Left lung (tissue), 14 donors: ENCODE measurements at places on chromosomes 1 and 21. TPM values are rescaled to one million over a fixed set of nuclear protein-coding genes. Genes with fewer than 3 reads are reported as not detected.

- no peak for DNase-seq
These were observed 8.5 kb downstream of the TTF2 start for GRCh38 chr1:117068580-117068979.

DNA sequence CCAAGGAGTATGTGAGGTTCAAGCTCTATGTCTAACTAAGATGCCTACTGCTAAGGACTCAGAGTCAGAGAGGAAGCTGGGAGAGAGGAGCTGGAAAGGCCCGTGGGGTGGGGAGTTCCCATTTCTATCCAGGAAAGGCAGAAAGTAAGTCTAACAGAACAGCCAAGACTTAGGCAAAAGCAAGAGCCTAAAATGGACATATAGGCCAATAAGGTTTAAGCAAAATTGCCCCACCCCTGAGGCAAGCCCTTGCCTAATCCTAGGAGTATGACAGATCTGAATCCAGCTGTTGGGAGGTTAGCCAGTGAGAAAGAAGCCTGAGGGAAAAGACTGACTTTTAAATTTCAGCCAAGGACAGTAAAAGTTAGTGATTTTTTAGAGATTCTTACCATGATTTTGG is 1.6 kb upstream of the KLHDC9 start:
- DNase-seq, result no peak

GRCh38 chr21:42646836-42647235 is 6.6 kb upstream of the PDE9A start:
- DNase-seq, result no peak

DNA sequence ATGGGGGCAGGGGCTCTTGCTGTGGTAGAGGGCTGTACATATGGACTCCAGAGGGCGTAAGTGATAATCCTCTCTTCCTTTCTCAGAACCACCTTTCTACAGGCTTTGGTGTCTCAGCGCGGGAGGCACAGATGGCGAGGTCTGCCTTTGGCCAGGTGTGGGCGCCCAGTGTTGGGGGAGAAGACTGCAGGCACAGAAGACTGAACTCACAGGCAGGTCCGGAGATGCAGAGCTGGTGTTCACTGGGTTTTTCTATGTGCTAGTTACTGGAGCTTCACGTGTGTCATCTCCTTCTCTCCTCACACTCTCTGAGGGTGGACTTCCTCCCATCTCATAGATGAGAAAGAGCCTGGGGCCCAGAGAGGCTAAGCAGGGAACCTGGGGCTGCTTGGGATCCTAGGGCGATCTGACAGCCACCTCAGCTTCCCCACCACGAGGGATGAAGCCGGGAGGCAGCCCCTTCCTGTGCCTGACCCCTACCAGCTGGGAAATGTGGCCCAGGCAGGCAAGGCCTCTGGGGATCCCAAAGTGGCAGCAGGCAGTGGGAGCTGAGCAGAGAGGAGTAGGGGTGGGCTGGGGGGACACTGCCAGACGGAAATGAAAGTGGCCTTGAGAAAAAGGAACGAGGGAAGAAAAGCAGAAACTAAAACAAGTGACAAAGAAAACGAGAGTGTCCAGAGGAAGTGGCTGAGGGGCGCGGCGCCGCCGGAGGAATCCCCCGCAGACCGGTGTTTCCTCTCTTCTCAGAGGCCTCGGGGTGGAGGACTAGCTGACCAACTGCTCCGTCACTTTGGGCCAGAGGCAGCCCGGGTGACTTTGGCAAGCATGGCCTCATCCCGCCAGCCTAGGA is 191.6 kb downstream of the HIVEP3 start:
- DNase-seq, result no peak

GRCh38 chr1:84998642-84999280 is 1.8 kb upstream of the MCOLN2 start:
- no peak for DNase-seq

- no peak for DNase-seq
These were observed 13.3 kb upstream of the ATF3 start for GRCh38 chr1:212595229-212595628.

GRCh38 chr1:232704694-232705680 is 75.1 kb upstream of the SIPA1L2 start:
- DNase-seq, result peak; percentile 81

- DNase-seq, result peak; percentile 14
These were observed 95.6 kb downstream of the RGS2 start for GRCh38 chr1:192904438-192904895.

DNA sequence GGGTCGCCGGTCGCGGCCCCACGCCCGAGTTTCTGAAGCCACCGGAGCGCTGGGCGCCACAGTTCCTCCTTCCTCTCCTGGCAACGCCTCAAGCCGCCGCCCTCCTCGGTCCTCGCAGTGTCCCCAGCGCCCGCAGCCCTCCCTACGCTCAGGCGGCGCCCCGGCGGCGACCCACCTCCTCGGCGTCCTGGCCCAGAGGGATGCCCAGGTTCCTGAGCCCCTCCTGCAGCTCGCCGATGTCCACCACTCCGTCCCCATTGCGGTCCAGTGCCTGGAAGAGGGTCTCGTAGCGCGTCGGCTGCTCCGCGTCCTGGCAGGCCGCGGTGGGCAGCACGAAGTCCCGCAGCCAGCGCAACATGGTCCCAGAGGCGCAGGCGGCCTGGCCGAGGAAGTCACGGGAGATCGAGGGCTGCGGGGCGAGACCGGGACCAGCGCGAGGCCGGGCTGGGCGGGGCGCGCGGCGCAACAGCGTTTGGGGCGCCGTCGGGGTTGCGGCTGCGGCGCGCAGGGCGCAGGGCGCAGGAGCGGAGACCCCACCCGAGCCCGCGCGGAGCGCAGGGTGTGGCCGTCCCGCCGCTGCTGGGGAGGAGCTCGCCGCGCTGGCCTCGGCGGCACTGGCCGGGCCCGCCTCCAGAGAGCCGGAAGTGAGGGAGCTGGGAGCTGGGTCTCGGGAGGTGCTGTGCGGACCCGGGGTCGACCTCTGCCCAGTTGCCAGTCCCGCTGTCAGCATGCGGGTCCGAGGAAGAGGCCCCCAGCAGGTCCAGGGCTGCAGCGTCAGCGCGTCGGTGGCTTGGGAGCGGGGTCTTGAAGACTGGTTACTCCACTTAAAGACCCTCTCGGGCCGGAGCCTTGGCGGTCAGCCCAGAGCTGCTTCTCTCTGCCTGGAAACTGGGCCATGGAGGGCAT is at the start of gene SLC25A24:
Gene SLC25A24 (minus strand): TSS at position 563 of the 906 bp plus-strand sequence. CDS start 205 bp downstream, at position 358.
- DNase-seq, result peak; percentile 90

- DNase-seq, result no peak
These were observed 53.9 kb downstream of the SYDE2 start for GRCh38 chr1:85146972-85147359.

DNA sequence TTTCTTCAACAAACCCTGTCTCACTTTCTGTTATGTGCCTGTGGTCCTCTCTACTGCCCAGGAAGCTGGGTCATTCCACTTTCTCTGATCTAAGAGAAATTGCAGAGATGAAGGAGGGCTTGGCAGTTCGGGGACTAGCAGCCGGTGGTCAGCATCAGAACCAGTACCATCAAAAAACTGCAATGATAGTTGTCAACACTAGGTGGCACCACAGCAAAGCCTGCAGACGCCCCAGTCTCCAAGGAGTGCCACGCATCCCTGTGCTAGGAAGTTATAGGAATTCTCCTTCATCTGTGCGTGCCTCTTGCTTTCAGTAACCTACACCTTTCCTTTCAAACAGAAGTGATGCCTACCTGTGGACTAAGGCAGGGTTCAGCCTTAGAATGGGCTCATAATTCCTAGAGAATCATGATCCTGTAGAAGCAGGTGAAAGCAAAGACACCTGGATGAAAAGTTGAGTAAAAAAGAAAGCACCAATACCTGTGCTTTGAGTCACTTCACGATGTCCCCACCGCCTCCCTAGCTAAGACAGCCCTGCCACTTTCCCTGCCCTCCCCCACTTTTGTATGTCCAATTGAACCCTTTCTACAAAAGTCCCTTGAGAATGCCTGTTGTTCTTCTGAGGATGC is 129.2 kb downstream of the ADAMTS1 start:
- no peak for DNase-seq

DNA sequence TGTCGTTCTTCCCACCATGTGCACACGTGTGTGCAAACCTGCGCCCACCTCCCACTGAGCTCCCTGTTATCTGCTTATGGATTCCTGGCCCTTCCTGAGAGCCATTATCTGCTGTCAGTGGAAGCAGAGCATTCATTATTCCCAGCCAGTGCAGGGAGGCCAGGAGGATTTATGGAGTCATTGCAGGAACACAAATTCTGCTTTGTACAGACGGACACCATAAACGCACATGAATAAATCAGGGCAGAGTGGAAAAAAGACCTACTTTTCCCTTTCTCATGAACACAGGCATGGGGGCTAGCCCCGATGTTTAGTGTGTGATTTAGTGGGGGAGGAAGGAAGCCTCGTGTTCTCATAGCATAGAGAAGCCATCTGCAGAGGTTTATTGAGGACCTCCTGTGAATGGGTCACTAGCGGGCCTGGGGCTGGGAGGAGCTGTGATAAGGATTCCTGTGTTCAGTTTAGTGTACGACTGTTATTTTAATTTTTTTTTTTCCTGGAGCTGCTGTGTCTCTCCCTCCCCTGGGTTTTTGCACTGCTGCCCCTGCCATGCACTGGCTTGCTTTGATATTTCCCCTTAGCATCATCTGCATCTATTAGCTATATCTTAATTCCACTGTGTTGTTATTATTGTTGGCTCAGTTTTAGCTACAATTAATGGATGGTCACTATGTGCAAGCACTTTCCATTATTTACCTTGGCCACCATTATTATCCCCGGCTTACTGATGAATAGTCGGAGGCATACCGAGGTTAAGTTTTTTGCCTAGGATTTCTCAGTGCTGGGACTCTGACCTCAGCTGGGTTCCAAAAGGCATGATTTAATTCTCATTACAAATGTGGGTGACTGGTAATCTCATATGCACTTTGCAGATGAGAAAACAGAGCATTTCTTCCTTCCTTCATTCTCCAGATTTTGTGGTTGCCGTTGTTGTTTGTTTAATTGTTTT is 33.0 kb downstream of the HUNK start:
- no peak for DNase-seq

GRCh38 chr1:75615613-75616435 is 4.9 kb upstream of the SLC44A5 start:
- peak; percentile 33 for DNase-seq

DNA sequence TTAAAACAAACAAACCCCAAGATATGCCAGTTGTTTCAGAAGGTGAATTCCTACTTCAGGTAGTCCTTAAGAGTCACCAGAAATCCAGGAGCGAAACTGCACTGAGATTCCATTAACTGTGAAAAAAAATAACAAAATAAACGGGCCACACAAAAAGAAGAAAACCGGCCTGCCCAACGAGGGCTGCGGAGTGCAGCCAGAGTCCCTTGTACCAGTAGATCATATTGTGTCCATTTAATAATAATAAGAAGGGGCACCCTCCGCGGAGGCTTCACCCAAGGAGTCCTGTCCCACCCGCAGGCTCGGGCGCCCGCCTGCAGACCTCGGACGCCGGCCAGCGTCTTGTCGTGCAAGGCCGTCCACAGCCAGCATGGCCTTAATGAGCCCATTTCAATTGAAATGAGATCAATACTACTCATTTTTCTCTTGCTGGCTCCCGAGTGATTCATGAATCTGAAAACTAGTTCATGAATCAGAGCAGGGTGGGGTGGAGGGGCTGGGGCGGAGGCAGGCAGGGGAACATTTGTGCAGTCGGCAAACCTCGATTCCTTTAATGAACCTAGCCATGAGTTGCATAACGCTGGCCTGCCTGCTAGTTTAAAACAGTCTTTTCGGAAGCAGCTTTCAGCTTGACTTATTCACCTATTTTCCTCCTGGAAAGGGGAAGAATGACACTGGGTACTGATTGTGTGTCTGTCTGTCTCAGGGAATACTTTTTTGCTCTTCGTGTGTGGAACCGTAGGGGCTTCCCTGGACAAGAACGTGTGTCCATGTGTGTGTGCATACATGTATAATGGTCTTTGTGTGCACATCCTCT is 113.1 kb upstream of the IRF2BP2 start:
- no peak for DNase-seq

DNA sequence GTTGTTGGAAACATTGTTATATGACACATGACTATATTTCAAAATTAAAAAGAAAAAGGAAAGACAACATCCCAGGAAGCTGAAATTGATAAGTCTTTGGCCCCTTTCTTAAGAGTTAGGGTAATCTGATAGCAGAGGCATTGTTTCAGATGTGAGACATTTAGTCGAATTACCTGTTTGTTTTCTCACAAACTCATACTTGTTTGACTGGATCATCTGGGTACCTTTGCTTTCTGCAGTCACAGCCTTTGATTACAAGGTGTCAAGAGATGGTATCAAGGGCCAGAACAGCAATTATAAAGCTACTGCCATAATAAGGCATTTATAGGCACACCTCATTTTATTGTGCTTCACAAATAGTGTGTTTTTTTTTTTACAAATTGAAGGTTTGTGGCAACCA is 136.3 kb downstream of the DUSP10 start:
- DNase-seq, result no peak

- no peak for DNase-seq
These were observed 44.8 kb downstream of the BACH1 start for GRCh38 chr21:29343519-29343918.

GRCh38 chr1:101136739-101137138 is 100.1 kb upstream of the S1PR1 start:
- peak; percentile 60 for DNase-seq

GRCh38 chr1:99619583-99619982 is 26.3 kb upstream of the PALMD start:
- DNase-seq, result no peak

GRCh38 chr1:70071601-70072000 is 133.8 kb downstream of the LRRC40 start:
- peak; percentile 67 for DNase-seq

- peak; percentile 96 for DNase-seq
These were observed 47.0 kb downstream of the AHDC1 start for GRCh38 chr1:27556781-27557595.

- DNase-seq, result no peak
These were observed 25.3 kb upstream of the RRP15 start for GRCh38 chr1:218259800-218260199.

DNA sequence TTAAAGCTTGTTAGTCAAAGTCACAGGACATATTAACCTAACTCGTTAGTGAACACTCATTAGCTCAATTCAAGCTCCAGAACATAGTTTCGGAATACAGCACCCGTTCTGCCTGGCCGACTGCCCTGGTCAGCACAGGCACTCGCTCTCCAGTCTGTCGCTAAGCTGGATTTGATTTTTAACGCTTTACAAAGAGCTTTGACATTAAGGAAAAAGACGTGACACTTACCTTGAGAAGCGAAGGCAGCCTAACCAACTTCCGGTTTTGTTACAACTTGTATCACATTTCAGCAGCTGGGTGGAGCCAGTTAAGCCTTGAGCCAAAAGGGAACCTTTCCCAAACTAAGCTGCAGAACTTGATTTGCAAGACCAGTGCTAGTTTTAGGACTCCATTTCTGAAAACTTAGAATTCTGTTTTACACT is at the start of gene FRRS1:
Gene FRRS1 (minus strand): TSS at position 258 of the 423 bp plus-strand sequence. CDS start 17,867 bp downstream, outside the sequence.
- DNase-seq, result peak; percentile 70

ZBED6 gene
- 15.7 TPM for polyA plus RNA-seq

TMEM125 gene
- 36.1 TPM for polyA plus RNA-seq

FAM177B gene
- 0.28 TPM for polyA plus RNA-seq

TMEM269 gene
- 1.6 TPM for polyA plus RNA-seq

LRRC8C gene
- polyA plus RNA-seq, result 8.9 TPM

CYP4A11 gene
- polyA plus RNA-seq, result 0.59 TPM

RAB25 gene
- polyA plus RNA-seq, result 67.6 TPM

PPIAL4G gene
- polyA plus RNA-seq, result 0.15 TPM

ATP1A2 gene
- polyA plus RNA-seq, result 15.9 TPM

BARHL2 gene
- not detected for polyA plus RNA-seq

KRTAP13-2 gene
- polyA plus RNA-seq, result not detected

FCGR2B gene
- 0.66 TPM for polyA plus RNA-seq

SLC1A7 gene
- 0.38 TPM for polyA plus RNA-seq

CPLANE2 gene
- 4.0 TPM for polyA plus RNA-seq

RHBDL2 gene
- polyA plus RNA-seq, result 2.2 TPM

SERPINC1 gene
- polyA plus RNA-seq, result 0.54 TPM

RYR2 gene
- polyA plus RNA-seq, result 7.5 TPM
